Fibroblast of skin of left biceps (primary cell): ENCODE measurements at places on chromosomes 16 and 17.

GRCh38 chr17:68255731-68256538, 8.1 kb downstream of the AMZ2 start:
- DNase-seq = no peak

- DNase-seq = no peak
Observed at GRCh38 chr17:71849783-71850768, 270.7 kb upstream of the SOX9 start.

DNA sequence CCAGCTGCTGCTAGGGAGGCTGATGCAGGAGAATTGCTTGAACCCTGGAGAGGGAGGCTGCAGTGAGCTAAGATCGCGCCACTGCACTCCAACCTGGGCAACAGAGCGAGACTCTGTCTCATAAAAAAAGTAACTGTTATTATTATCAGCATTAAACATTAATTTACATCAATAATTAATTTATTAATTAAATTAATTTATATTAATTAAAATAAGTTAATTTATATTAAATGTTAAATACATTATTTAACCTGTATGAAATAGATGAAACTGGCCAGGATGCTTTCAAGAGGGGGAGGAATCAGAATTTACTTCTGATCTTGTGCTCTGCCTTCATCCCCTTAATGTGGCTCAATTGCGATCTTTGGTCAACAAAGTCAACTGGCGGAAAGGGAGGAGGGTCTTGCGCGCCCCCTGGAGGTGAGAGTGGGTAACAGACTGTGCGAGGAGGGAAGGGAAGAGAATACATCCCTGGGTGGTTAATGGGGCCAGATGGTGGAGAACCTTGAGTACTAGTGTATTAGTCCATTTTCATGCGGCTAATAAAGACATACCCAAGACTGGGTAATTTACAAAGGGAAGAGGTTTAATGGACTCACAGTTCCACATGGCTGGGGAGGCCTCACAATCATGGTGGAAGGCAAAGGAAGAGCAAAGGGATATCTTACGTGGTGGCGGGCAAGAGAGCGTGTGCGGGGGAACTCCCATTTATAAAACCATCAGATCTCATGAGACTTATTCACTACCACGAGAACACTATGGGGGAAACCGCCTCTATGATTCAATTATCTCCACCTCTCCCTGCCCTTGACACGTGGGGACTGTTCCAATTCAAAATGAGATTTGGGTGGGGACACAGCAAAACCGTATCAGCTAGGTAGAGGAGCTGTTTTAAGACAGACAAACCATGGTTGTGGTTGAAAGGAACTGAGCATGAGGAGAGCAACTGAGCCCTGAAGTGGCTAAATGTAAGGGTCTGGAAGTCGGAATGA, 15.7 kb upstream of the CPPED1 start:
- DNase-seq = peak; percentile 17

DNA sequence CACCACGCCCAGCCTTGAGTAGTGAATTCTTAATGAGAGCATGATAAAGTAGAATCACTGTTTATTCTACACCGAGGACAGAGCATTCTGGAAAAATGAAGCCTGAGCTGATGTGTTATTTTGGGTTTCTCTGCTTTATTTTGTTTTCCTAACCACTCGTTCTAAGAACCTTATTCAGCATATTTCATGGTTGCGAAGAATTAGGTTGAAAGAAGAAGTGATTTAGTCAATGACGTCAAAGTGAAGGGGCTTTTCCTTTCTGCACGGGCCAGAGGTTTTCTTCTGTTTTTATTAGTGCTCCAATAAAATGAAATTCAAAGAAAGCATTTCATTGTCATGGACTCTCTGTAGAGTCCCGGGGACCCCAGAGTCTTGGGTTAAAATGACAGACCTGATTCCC, 178.5 kb downstream of the MAF start:
- no peak for DNase-seq

GRCh38 chr17:8468127-8468526, 32.4 kb downstream of the NDEL1 start:
- DNase-seq = no peak
